ENCODE measurements at places on chromosomes 7 and 10. TPM values are rescaled to one million over a fixed set of nuclear protein-coding genes. Genes with fewer than 3 reads are reported as not detected.

Gene CCDC146
- 10.6 TPM for total RNA-seq

- no peaks in the 10 kb centered on the region for H3K36me3 ChIP-seq
- no peaks in the 10 kb centered on the region for H3K4me1 ChIP-seq
- no peak overlapping the region for H3K27ac ChIP-seq
- no peak overlapping the region for H3K4me3 ChIP-seq
- DNase-seq, result no peak
These were observed 132.4 kb downstream of the SORCS1 start for GRCh38 chr10:107031931-107032699.

Gene ATP6V0A4
- total RNA-seq, result not detected

Gene ZNF467
- total RNA-seq, result 5.3 TPM

GRCh38 chr10:29136411-29136810 lies 152.5 kb upstream of the LYZL1 start:
- H3K4me1 ChIP-seq, result no peaks in the 10 kb centered on the region
- DNase-seq, result no peak
- no peaks in the 10 kb centered on the region for H3K36me3 ChIP-seq
- no peak overlapping the region for H3K4me3 ChIP-seq

Gene ADCY1
- total RNA-seq, result 0.44 TPM

DNA sequence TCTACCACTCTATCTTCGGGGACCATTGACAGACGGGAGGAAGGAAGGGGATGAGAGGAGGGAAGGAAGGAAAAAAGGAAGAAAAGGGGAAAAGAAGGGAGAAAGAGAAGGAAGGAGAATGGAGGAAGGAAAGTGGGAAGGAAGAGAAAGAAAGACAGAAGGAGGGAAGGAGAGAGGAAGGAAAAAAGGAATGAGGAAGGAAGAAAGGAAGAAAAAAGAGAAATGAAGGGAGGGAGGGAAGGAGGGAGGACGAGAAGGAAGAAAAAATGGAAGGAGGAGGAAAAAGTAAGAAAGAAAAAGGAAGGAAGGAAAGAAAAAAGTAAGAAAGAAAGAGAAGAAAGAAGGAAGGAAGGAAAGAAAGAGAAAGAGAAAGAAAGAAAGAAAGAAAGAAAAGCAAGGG lies 128.9 kb downstream of the ADARB2 start:
- no peaks in the 10 kb centered on the region for H3K36me3 ChIP-seq
- DNase-seq, result no peak
- no peak overlapping the region for H3K27ac ChIP-seq
- peaks cover 3% of the 10 kb centered on the region for H3K4me1 ChIP-seq

GRCh38 chr7:151013733-151014497 lies 10.4 kb downstream of the ATG9B start:
- peak overlapping the region; percentile 56 for H3K4me3 ChIP-seq
- H3K27ac ChIP-seq, result peak overlapping the region; percentile 95
- peaks cover 97% of the 10 kb centered on the region for H3K4me1 ChIP-seq
- H3K36me3 ChIP-seq, result no peaks in the 10 kb centered on the region

Gene GCK
- 0.28 TPM for total RNA-seq

- no peak overlapping the region for H3K27ac ChIP-seq
- H3K4me3 ChIP-seq, result no peak overlapping the region
- no peaks in the 10 kb centered on the region for H3K4me1 ChIP-seq
- DNase-seq, result no peak
- no peaks in the 10 kb centered on the region for H3K27me3 ChIP-seq
- H3K36me3 ChIP-seq, result peaks cover 29% of the 10 kb centered on the region
These were observed 7.6 kb downstream of the ARL5B start for GRCh38 chr10:18666810-18667209.

DNA sequence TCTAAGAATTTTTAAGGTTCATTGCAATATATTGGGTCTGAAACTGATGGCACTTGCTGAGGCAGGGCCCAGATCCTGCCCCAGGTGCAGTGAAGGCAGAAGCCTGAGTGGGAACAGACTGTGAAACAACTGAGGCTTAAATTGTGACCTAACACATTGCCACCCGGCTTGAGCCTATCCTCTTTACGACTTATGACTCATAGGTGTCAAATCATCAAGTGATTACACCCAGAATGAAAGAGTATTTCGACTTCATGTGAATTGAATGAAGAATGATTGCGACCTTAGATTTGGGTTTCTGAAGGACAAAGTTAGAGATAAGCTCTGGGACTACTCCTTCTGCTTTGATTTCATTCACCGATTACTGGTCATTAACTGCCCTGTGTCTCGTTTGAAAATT lies 200.9 kb downstream of the CREB5 start:
- H3K4me3 ChIP-seq, result no peak overlapping the region
- no peaks in the 10 kb centered on the region for H3K4me1 ChIP-seq
- no peak for DNase-seq
- H3K27me3 ChIP-seq, result peaks cover 6% of the 10 kb centered on the region
- H3K27ac ChIP-seq, result no peak overlapping the region

DNA sequence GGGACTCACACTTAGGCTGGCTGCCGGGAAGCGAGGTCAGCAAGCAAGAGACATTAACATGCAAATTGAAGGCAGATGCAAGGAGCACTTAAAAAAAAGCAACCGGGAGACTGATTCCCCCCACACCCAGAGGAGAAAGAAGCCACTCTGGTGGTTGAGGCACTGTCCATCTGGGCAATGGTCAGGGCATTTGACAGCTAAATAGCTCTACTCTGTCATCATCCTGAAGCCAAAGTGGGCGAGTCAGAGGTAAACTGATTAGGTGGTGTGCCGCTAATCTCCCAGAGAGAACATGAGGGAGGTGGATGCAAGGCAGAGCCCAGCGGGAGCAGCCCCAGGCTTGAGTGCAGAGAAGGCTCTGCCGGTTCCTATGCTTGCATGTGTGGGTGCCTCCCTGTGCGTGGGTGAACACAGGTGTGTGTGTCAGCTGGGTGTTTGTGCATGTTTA lies 100.6 kb downstream of the PLXNA4 start:
- no peaks in the 10 kb centered on the region for H3K27me3 ChIP-seq
- no peak for DNase-seq
- no peak overlapping the region for H3K4me3 ChIP-seq

Gene DNA2
- 6.8 TPM for total RNA-seq

Gene AKR1C8
- total RNA-seq, result 2.0 TPM

Gene ZNF273
- 7.7 TPM for total RNA-seq

DNA sequence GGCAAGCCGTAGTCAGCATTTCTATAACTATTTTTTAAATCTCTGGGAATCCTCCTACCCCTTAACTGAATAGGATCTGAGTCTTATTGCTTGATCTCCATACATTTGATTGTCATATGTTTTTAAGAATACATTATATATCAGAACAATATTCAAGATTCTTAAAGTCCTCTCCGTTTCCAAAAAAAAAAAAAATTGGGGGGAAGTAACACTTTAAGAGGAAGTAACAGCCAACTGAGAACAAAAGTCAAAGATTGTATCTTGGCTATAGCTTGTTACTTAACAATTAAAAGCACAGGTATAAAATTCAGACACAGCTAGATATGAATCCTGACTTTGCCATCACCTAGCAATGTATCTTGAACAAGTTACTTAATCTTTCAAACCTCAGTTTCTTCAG lies 169.9 kb upstream of the ADO start:
- no peaks in the 10 kb centered on the region for H3K36me3 ChIP-seq
- H3K27me3 ChIP-seq, result no peaks in the 10 kb centered on the region
- H3K4me1 ChIP-seq, result peaks cover 17% of the 10 kb centered on the region
- DNase-seq, result no peak
